ENCODE measurements at places on chromosomes 2 and 18.

DNA sequence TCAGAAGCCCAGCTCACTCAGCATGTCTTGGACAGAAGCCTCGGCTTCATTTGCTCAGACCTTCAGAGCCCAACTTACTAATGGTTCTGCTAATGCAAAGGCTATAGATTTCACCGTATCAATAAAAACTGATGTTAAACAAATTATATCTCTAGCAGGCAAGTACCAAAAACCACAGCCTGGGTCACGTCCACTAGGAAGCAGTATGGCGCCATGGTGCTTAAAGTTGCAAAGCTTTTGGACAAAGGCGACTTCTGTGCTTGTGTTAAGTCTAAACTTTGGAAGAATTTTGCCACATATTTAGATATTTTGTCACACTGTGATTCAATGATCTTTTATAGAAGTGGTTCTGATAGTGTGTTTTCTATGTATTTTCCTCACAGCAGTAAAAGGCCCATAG, 276.8 kb upstream of the PARD3B start:
- DNase-seq: no peak

- no peak for DNase-seq
Measured at GRCh38 chr2:160208655-160209515, 8.8 kb upstream of the ITGB6 start.

GRCh38 chr2:109385506-109385905, 228.3 kb downstream of the SEPTIN10 start:
- no peak for DNase-seq

DNA sequence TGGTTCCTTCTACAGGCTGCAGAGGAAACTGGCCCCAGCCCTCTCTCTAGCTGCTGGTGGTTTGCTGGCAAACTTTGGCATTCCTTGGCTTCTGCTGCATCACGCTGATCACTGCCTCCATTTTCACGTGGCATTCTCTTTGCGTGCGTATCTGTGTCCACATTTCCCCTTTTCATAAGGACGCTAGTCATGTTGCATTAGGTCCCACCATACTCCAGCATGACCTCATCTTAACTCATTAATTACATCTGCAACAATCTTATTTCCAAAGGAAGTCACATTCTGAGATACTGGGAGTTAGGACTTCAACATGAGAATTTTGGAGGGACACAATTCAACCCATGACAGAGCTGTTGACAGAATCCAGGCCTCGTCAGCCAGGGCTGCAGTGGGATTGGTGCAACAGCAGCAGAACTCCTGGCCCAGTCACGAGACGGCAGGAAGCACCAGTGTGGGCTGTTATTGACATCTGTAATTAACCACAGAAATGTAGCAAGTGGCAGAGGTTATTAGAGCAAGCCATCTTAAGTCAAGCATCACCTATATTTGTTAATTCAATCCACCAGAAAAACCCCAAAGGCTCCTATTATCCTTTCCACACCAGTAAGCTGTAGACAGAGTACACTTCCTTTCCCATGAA, 132.4 kb downstream of the TMEM163 start:
- DNase-seq: no peak

DNA sequence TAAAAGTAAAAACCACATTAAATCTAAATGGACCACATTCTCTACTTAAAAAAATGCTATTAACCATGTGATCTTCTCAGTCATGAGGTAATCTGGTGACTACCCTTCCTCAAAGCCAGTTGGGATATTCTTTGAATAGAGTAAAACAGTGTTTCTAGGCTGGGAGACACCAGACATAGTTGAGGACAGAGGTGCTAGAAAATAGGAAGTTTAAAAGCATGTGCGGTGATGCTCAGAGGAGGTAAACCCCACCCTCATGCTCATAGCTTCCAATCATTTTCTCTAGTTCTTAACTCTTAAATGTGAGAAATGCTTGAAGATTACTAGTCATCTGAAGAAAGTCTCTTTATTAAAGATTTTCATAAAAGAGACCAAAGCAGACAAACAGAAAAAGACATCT, 30.7 kb upstream of the ELAC1 start:
- no peak for DNase-seq

GRCh38 chr18:41244591-41245037, 710.4 kb upstream of the PIK3C3 start:
- DNase-seq: no peak

- DNase-seq: no peak
Measured at GRCh38 chr2:235406430-235406829, 87.4 kb upstream of the AGAP1 start.

GRCh38 chr2:70498054-70498453, 55.6 kb downstream of the TGFA start:
- no peak for DNase-seq

- no peak for DNase-seq
Measured at GRCh38 chr2:237487496-237487895, 445 bp downstream of the MLPH start.

DNA sequence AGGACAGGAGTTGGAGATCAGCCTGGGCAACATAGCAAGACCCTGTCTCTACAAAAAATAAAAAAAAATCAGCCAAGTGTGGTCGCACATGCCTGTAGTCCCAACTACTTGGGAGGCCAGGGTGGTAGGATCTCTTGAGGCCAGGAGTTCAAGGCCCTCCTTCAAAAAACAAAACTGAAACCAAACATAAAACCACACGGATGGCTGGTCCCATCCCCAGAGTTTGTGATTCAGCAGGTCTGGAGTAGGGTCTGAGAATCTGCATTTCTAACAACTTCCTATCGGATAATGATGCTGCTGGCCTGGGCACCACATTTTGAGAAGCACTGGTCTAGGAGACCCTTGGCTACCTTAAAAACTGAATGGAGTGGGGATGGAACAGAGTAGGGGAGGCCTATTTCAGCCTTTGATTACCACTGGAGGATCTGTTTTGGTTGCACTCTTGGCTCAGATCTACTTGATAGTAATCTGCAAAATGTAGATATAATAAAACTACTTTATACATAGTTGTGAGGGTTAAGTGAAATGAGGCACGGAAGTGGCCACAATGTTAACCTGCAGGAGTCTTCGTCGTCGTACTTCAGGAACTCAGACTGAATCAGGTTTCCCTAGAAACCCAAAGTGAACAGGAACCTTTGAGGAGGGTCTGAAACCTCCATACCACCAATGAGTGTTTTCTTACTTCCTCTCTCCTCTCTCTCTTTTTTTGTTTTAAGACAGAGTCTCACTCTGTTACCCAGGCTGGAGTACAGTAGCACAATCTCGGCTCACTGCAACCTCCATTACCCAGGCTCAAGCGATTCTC, 25.5 kb upstream of the NFE2L2 start:
- DNase-seq: no peak

GRCh38 chr2:14364471-14364870, 268.0 kb upstream of the LRATD1 start:
- DNase-seq: no peak

DNA sequence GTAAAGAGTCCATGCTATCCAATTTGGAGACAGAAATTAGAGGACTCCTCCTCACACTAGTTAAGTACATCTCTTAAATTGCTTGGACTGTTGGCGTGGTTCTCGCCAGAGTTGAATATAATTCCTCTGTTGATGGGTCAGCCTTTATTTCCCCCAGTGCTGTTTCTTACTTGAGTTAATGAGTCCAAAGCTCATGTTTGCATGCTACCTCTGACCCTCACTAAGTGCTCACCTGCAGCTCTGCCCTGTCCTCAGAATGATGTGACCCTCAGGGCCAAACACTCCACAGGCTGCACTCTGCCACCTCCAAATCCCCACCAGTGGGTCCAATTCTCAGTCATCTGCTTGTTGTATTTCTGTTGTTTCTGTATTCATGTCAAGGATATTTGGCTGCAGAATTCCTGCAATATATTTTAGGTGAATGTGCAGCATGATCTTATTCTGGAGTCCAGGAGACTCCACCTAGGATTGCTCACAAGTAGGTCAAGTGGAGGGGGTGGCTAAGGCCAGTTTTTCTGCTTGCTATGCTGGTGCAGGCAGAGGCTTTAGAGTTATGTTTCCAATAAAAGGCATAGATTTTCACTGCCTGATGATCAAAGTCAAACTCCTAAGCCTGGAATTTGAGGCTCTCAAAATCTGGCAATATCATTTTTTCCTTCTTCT, 37.8 kb downstream of the RDH14 start:
- DNase-seq: no peak

DNA sequence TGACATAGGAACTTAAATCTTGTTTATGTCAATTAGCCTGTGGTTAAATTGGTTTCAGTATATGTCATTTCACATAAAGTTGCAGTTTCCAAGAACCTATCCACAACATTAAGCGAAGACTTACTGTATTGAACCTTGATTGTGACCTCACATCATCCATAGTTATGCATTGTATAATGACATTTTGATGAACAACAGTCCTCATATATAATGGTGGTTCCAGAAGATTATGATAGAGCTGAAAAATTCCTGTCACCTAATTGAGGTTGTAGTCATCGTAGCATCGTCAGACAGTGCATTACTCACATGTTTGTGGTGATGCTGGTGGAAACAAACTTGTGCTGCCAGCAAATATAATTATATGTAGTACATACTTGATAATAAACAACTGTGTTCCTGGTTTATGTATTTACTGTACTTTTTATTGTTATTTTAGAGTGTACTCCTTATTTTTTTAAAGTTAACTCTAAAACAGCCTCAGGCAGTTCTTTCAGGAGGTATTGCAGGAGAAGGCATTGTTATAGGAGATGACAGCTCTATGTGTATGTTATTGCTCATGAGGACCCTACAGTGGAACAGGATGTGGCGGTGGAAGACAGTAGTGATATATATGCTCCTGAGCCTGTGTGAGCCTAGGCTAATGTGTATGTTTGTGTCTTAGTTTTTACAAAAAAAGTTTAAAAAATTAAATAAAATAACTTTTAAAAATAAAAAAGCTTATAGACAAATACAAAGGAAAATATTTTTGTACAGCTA, 56.6 kb downstream of the UBE2E3 start:
- no peak for DNase-seq

GRCh38 chr2:128537646-128538045, 219.0 kb upstream of the HS6ST1 start:
- no peak for DNase-seq

GRCh38 chr2:70525032-70525431, 28.6 kb downstream of the TGFA start:
- no peak for DNase-seq

- no peak for DNase-seq
Measured at GRCh38 chr2:129864719-129865118, 114.7 kb upstream of the RAB6C start.

- no peak for DNase-seq
Measured at GRCh38 chr2:195515551-195515950, 141.5 kb upstream of the SLC39A10 start.

GRCh38 chr2:197571627-197572271, 55.9 kb downstream of the MOB4 start:
- no peak for DNase-seq

GRCh38 chr18:58042826-58043490, 1.1 kb upstream of the NEDD4L start:
- DNase-seq: no peak

DNA sequence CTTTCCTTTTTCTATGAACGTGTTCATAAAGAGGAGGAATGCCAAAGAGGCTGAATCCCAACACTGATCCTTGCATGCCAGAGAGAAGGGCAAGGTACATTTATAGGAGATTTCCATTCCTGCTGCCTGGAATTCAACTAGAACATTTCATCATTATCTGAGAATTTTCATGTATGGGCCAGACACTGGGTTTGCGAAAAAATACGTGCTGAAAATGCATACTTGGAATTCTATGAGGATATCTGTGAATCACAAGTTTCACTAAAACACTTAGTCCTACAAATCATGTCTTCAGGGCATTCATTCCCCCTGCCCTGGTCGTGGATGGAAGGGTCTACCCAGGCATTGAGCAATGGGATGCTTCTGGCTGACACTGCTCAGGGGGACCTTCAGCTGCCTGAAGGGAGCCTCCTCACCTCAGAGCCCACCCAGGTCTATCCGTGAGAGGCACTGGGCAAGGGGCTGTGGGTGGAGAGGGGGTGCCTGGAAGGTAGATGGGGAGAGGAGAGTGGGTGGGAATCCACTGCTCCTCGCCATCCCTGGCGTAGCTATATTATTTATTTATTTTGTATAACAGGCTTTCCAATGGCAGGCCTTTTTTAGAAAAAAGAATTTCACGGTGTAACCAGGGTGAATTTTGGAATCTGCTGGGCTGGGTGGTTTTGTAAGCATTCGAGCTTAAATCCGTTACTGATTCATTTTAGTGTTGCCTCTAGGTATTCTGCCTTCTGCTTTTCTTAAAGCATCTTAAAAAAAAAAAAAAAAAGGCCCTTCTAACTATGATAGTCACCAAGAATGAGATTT, 560.6 kb upstream of the ID2 start:
- DNase-seq: no peak

- DNase-seq: no peak
Measured at GRCh38 chr2:34705551-34706247, 1106.6 kb upstream of the FAM98A start.

GRCh38 chr2:236254674-236255073, 9.5 kb downstream of the ASB18 start:
- no peak for DNase-seq

DNA sequence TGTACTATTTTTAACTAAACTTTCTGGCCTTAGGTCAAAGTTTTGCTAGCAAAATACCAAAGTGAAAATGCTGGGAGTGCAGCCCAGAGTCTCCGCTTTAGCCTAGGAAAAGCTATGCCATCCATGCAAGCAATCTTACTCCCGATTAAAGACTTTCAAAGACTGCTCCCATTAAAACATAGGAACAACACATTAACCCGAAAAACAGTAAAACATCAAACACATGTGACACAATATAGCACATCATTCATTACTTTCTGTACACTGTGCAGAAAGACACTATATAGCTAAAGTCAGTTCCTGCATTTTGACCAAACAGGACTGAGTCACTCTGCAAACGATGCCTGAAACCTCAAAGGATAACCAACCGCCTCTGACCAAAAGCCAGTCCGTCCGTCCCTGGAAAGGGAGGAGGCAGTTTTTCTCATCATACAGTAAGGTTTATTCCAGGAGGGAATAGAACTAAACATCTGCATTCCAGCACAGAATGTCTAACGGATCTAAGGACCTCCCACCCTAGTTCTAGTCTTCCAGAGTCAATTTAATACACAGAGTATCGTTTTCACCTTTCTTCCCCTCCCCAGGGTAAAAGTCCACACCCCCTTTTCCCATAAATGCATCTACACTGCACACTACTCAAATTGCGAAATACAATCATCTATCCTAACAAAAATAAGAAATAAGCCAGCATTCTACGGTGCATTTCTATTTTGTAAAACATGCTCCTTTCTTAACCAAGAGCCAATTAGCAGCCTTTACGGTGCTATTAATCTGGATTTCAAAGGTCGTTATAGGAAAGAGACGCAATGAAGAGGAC, 1.7 kb downstream of the ROCK2 start:
- no peak for DNase-seq

DNA sequence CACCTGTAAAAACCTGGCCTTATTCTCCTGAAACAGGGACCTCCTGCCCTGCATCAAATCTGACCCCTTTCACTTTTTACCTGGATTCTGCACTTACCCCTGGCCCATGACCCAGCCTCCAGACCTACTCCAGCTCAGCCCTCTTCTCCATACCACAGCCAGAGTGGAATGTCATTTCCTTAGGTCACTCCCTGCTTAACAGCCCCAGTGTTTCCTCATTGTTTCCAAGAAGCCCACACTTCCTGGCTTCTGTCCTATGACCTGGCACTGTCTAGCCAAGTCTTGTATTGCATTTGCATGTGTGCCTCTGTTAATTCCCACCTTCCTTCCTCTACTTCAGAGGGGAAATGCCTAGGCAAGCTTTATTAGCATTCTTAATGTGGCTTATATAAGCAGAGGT, 51.4 kb upstream of the TRIB2 start:
- no peak for DNase-seq

- no peak for DNase-seq
Measured at GRCh38 chr2:133045787-133046186, 375.8 kb upstream of the LYPD1 start.

Data from activated CD8-positive, alpha-beta memory T cell treated with anti-CD3 and anti-CD28 coated beads for 1 hour (primary cell).